Retina (tissue), 1 donor: ENCODE measurements at places on chromosomes 1 and 21.
A peak's percentile ranks its signal among the peaks of the same experiment; 100 is the strongest.

GRCh38 chr1:117582451-117582850 is 23.4 kb upstream of the TENT5C start:
- no peak for DNase-seq

GRCh38 chr1:200240656-200241055 is 169.2 kb downstream of the ZNF281 start:
- DNase-seq = no peak

DNA sequence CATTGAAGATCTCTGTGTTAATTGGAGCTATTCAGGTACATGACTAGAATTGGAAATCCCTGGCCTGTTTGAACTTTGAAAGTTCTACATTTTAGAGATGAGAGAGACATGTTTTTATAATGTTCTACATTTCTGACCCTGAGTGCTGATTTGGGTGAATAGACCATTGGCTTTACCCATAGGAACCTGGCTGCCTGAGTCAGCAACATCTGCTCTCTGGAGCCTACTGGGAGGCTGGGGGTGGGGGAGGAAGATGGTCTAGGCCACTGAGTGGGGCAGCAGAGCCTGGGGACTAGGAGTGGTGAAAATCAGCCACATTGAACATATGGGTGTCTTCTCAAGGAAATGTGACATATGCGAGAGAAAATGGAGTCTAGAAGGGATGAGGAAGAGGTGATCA is 1.4 kb upstream of the VANGL1 start:
- DNase-seq = no peak

DNA sequence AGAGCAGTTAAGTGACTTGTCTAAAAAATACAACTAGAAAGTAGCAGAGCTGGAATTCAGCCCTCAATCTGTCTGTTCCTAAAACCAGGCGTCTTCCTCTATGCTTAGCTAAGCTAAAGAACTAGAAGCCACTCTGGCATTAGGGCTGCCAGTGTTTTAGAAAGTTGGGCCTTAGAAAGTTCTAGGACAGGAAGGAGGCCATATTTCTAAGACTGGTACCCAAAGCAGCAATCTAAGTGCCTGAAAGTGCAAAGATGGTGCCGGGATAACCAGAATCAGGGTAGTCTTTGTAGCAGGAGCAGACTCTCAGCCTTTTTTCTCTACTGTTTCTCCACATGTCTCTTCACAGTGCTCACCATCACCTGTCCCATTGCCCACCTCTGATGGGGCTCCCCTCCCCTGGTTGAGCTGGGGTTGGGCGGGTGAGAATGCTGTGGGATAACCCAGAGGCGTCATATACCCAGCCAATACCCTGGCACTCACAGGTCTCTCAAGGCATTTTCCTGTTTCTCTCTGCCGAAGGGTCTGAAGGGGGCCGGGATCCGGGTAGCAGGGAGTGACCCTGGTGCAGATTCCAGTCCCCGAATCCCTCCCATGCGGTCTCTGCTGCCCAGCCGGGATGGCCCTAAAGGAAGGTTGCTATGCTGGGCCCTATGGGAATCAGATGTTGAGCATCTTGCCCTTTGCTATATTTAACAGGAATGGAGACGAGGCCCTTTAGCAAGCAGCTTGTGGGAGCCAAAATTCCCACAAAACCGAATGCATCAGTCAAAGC is 1.1 kb upstream of the RCSD1 start:
- DNase-seq = no peak

DNA sequence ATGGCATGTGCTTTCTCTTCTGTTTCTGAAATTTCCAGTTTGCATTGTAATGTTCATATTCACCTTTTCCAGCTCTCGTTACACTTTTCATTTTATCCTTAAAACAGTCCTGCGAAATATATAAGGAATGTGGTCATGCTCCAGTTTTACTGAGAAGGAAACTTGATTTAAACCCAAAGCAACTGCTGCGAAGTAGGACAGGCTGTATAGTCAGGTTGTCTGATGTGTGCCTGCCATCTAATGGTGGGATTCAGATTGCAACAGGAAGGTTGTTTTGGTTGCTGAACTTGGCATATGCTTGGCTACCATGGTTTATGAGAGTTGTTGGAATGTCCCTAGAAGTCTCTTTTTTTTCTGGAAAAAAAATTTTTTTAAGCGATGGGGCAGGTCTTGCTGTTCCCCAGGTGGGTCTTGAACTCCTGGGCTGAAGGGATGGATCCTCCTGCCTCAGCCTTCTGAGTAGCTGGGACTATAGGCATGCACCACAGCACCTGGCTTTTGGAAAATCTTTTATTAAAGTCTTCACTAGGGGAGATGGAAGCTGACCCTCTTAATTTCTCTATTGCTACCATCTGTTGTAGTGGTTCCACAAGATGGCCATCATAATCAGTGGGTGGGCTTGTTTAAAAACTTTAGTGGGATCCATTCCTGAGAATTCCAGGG is 86.9 kb downstream of the UCK2 start:
- peak; percentile 74 for DNase-seq

DNA sequence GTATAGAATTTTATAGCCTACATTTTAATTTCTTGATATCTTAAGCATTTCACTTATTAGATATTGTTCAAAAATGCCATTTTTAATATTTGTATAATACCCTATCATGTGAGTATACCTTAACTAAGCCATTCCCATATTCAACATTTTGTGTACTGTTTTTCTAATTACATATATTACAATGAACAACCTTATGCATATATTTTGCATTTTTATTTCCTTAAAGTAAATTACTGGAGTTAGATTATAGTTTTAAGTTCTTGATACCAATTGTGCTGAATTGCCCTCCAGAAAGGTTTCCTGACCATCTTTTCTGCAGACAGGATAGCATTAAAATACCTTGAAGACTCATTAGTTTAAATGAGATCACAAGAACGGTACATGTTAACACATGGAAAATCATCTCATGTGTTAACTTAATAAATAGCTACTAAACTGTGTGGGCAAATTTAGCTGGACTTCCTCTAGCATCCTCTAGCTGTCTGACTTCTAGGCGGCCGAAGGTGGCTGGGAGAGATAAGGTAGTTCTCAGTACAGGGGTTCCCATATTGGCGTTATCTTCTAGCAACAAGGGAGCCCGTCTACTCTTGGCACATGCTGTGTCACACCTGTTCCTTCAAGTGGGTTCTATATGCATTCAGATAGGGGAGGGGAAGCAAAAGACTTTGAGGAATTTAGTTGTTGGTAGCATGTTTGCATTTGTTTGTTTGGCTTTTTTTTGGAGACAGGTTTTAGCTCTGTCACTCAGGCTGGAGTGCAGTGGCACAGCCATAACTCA is 8.9 kb downstream of the DCLRE1B start:
- DNase-seq = no peak

- DNase-seq = no peak
These were observed 5.5 kb downstream of the DISC1 start for GRCh38 chr1:231632119-231632518.

- DNase-seq = no peak
These were observed 83.9 kb downstream of the ADAMTS1 start for GRCh38 chr21:26761174-26761915.

GRCh38 chr1:1748686-1749321 is 24.6 kb upstream of the CDK11A start:
- DNase-seq = no peak

GRCh38 chr1:65527190-65527589 is 106.7 kb downstream of the LEPR start:
- DNase-seq = no peak

- no peak for DNase-seq
These were observed 40.8 kb downstream of the KRTAP10-1 start for GRCh38 chr21:44499211-44499560.

- DNase-seq = peak; percentile 74
These were observed 11.4 kb downstream of the THBS3 start for GRCh38 chr1:155196103-155196892.
